ENCODE measurements at places on chromosomes 11 and 22.

GRCh38 chr11:109039611-109040010 is 374.7 kb downstream of the DDX10 start:
- no peak for DNase-seq

DNA sequence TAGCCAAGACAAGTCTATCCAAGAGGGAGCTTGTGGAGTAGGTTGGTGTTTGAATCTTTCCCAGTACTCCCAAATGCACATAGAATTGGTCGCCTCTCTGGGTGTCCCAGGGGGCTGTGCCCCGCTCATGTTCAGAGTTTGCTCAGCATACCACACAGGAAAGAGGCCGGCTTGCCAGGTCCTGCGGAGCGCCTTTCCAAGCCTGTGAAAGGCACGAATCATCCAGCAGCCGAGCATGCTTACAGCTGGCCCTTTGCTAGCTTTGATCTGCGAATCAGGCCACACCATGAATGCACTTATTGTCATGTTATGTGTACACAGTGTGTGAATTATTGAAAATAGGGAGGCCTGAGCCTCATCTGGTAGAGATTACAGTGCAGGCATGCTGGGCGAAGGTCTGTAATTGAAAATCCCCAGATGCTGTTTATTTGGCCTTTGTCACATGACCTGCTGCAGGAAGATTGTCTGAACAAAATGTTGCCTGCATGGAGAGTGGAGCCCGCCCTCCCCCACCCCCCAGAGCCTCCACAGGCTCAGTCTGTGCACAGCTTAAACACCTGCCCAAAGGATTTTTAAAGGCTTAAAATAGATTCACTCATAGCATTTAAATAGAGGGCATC is 163.3 kb upstream of the RASSF10 start:
- DNase-seq = peak; percentile 92

GRCh38 chr22:32501836-32502752 is 27.5 kb downstream of the FBXO7 start:
- DNase-seq = no peak

DNA sequence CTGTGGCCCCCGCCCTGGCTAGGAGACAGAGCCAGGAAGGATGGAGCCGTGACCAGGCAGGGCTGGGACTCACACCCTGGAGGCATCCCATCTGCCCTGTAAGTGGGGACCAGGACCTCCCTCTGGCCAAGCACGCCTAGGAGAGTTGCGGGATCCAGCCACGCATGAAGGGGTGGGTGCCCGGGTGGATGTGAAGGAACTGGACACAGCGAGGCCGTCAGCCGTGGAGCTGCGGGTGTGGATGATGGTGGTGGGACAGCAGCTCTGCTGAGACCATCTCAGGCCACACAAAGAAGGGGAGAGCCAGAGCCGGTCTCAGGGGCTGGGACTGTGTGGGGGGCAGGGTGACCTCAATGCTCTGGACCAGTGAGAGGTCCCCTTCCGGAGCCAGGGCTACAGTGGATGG is 746.4 kb downstream of the BRD1 start:
- no peak for DNase-seq

GRCh38 chr11:27398400-27398770 is 35.4 kb upstream of the CCDC34 start:
- no peak for DNase-seq

- peak; percentile 47 for DNase-seq
Measured at GRCh38 chr11:68271023-68271780, 571 bp downstream of the C11orf24 start.
